ENCODE measurements at places on chromosomes 2 and 18.
A peak's percentile ranks its signal among the peaks of the same experiment; 100 is the strongest.

GRCh38 chr2:70658476-70658875, 104.8 kb upstream of the TGFA start:
- DNase-seq: no peak

- DNase-seq: peak; percentile 34
Observed at GRCh38 chr2:76197842-76198448, 487.2 kb upstream of the GCFC2 start.

DNA sequence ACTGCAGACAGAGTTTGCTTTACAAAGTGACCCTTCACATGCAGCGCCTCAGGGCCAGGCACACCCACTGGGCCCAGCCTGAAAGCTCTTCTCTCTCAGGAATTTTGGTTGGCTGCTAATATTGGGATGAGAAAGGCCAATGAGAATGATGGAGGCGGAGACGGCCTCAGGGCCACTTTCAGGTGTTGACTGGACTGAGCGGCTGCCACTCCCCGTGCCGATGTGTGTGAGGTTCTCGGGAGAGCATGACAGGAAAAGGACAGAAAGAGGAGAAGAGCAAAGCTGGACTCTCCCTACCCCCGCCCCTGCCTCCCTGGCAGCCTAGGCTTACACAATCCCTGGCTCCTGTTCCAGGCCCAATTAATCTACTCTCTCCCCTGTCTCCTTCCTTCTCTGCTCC, 155.7 kb downstream of the CELF4 start:
- DNase-seq: no peak

- no peak for DNase-seq
Observed at GRCh38 chr18:48578289-48578688, 39.5 kb downstream of the CTIF start.

DNA sequence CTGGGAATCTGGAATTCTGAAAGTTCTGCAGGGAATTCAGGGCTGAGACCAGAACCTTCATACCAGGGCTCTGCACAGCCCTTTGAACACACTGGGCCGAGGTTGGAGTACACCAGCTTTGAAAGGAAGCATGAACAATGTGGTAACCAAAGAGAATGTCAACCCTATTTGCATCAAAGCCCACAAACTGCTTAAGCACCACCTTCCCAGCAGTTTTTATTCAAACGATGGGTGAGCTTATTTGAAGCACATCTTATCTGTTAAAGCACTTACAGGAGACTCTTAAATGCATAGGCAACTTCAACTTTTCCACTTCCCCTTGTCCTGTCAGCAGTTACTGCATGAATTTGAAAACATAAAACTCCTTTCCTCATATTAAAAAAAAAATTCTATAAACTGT, 96.6 kb downstream of the TXNL1 start:
- no peak for DNase-seq
